Stimulated activated CD8-positive, alpha-beta memory T cell treated with anti-CD3 and anti-CD28 coated beads, Interleukin-12 subunit alpha, Interleukin-12 subunit beta, amount 100 ng/mL, for 1 hour (primary cell): ENCODE measurements at places on chromosomes 3 and 15.

DNA sequence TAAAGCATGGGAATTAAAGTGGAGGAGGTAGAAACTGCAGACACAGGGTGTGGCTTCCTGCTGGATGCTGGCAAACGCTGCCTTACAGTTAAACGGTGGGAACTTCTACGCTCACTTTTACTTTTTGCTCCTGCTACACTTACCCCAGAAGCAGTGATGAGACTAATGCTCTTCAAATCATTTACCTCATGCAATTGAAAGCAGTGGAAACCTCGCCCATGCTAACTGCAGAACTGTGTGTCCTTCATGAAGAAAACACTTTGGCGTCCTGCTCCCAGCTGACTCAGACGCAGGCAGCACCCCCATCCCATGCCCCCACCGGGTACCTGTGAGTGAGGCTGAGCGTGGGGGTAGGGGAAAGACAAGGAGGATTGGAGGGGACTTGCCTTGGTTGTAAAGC lies 31.8 kb downstream of the UPK1B start:
- DNase-seq, result no peak

- no peak for DNase-seq
Measured at GRCh38 chr15:101139986-101140696, 111.7 kb downstream of the CHSY1 start.

DNA sequence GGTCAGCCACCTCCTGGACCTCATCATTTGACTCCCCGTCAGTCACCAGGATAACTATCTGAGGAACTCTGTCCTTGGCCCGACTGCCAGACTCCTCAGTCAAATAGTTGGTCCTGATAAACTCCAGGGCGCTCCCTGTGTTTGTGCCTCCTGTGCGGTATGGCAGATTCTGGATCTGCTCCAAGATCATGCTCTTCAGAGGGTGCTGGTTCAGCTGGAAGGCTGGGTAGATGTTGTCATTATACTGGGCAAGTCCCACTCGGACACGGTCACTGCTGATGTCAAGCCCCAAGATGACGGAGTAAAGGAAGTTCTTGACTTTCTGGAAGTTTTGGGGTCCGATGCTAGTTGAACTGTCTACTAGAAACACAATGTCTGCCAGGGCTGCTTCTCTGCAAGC lies 31.1 kb upstream of the CAPN7 start:
- no peak for DNase-seq

- no peak for DNase-seq
Measured at GRCh38 chr15:99983171-99983885, 250.1 kb upstream of the LYSMD4 start.

DNA sequence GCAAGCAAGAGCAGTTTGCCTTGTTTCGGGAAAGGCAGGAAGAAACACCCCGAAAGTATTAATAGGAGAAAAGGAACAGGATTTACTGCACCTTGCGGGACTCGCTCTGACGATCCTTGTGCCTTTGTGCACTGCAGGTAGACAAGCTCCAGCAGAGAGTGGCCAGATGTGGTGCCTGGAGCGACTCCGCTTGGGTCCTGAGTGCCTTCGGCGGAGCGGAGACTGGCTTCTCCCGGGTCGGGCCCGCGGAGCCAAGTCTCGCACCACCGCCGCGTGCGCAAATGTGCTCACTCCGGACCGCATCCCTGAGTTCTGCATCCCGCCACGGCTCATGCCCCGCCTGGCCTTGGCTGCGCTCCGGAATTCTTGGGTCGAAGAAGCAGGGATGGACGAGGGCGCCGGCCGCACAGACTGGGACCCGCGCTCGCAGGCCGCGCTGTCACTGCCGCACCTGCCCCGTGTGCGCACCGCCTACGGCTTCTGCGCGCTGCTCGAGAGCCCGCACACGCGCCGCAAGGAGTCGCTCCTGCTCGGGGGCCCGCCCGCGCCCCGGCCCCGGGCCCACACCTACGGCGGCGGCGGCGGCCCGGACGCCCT lies 769 bp downstream of the C2CD4A start:
- DNase-seq, result no peak

DNA sequence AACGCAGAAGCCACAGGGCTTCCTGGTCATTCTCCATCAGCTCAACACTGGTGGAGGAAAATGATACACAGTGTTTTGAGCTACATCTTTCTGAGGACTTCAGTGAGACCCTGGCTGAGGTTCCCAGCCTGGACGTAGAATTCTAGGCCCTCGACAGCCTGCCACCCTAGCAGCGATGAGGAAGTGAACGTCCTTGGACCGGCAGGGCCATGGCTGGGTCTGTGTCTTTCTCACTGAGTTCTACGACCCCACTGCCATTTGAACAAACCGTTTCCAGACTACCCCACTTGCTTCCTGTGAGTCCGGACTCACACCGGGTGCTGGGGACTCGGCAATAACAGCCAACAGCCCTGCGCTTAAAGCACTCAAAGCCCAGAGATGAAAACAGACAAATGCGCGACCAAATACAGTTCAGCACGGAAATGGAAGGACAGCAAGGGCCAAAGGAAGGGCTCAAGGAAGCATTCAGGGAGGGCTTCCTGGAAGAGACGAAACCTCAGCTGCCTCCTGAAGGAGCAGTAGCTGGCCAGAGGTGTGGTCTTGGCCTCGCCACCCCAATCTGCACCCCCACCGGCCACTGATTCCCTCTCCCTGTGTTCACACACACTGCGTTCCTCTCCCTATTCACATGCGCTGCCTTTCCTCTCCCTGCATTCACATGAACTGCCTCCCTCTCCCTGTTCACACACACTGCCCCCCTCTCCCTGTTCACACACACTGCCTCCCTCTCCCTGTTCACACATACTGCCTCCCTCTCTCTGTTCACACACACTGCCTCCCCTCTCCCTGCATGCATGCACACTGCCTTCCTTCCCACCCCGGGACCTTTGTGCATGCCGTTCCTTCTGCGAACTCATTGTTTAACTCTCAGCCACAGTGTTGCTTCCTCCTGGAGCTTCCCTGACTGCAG lies 136.3 kb upstream of the PRR20G start:
- no peak for DNase-seq

DNA sequence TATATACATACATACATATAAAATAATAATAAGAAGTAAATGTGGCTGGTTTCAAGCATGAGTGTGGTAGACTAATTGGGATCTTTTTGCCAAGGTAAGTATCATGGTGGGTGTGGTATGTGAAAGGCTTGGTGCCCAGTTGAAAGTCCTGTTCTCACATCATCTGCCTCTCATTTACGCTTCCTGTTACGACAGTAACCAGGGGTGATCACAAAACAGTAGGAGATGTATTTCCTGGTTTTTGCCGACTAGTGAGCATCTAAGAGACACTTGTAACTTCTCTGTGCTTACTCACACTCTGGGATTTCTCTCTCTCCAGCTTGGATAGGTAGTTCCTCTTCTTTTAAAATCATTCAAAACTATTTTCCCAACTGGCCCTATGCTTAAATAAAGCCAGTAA lies 1028.3 kb upstream of the NR2F2 start:
- DNase-seq, result no peak

- DNase-seq, result no peak
Measured at GRCh38 chr15:92910451-92910850, 10.3 kb downstream of the CHD2 start.

- DNase-seq, result no peak
Measured at GRCh38 chr3:130865489-130865888, 28.4 kb upstream of the ATP2C1 start.

DNA sequence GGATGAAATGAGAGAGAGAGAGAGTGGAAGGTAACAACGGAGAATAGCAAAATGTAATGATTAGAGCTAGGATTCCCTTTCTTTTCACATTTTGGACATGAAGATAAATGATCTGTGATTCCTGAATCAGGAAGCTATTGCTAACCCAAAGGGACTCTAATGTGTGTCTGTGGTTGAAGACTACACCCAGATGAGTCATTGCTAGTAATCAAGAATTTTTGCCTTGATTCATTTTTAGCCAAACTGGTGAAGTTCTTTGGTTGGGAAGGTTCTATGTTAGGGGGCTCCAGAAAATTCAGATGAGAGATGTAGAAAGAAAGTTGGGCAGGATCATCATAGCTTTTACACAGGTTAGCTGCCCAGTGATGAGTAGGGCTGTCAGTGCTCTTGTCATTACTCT lies 116.4 kb downstream of the DUT start:
- no peak for DNase-seq

GRCh38 chr3:149026718-149027117 lies 35.4 kb downstream of the GYG1 start:
- no peak for DNase-seq

- DNase-seq, result no peak
Measured at GRCh38 chr3:128359846-128360642, 106.6 kb downstream of the DNAJB8 start.

DNA sequence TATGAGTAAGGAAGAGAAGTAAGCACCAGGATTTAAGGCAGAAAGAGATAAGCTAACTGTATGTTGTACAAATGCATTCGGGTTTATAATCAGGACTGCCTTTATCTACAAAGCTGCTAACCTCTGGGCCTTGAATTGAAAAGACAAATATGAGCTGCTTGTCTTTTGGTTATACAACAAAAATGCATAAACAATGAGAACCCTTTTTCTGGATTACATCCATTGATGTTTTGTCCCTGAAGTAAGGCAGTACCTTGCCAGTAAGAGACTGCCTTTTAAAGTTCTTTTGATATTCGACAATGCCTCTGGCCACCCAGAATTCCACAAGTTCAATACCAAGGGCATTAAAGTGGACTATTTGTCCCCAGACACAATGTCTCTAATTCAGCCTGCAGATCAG lies 280.7 kb downstream of the ZNF621 start:
- DNase-seq, result no peak
